ENCODE measurements at places on chromosomes 7 and 10.

DNA sequence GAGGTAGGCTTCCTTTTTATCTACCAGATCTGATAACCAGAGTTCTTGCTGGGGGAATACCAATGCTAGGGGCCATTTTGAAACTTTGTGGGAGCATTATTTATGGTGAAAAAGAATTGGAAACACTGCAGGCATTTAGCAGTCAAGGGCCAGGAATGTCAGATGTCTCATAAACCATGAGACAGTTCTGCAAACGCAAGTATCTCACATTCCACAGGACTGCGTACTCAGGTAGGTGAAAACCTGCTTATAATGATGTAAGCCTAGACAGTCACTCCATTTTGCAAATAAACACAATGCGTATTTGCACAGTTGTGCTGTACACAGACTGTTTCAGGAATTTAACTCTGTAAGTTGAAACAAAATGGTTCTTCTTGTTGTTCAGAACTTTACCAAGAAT lies 33.9 kb downstream of the ECHDC3 start:
- DNase-seq = no peak

GRCh38 chr7:16365177-16365576 lies 56.2 kb downstream of the CRPPA start:
- DNase-seq = no peak

DNA sequence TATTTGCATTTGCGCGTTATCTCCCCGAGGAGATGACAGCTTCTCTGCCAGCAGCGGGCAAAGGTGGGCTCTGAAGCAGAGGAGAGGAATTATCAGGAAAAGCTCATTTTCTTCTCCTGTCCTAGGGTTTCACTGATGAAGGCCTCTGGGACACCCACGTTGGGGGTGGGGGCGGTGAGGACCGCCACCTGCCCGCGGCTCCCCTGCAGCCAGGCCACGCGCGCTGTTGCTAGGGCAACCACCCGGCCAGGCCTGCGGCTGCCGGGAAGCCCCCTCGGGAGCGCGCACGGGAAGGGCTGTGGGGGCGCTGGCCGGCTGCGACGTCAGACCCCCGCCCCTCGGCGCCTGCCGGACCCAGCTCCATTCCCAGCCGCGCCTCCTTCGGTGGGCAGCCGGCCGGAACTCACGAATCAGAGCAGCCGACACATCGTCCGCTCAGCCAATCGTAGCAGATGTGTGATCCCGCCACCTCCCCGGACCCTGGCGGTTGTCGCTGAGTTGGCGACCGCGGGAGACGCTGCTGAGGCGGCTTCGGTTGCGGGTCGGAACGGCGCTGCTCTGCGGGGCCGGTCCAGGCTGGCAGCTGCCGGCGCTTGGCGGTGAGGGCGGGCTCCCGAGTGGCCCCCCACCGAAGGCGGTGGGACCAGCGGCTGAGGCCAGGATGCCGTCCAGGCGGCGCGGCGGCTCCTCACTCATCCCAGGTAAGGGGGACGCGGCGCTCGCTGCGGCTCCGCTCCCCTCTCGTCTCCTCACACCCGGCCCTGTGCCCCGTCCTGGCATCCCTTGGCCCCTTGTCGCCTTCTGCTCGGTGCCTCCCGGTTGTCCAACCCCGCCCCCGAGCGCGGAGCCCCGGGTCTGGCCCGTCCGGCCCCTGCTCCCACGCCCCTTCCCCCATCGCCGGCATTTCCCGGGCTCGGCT lies at the start of gene TPST1:
Gene TPST1, plus strand, starts transcription at position 513 of the 919 bp plus-strand sequence. CDS start 35,092 bp downstream, outside the sequence.
- peak; percentile 93 for DNase-seq

DNA sequence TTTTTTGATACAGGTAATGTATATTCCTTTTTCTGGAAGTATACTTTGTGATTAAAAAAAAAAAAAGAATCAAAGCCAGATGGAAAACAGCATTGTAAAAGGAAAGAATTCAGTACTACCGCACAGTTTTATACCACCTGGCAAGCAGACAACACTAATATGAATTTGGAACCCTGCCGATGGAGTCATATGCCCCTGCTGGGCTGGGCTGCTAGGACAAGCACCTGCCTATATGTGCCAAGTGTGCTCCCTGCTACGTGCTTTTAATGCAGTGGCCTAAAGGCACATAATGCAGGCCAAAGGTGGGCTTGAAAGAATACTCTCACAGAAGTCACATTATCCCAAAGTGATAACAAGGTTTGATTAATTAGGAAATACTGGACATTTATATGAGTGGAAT lies 29.8 kb upstream of the WAC start:
- DNase-seq = peak; percentile 8

- DNase-seq = no peak
Measured at GRCh38 chr7:139730746-139731612, 46.8 kb downstream of the HIPK2 start.
